Tongue (tissue), 3 donors: ENCODE measurements at places on chromosomes 2 and 18. TPM values are rescaled to one million over a fixed set of nuclear protein-coding genes. Genes with fewer than 3 reads are reported as not detected.

The LANCL1 gene
- total RNA-seq = 63.0 TPM

DNA sequence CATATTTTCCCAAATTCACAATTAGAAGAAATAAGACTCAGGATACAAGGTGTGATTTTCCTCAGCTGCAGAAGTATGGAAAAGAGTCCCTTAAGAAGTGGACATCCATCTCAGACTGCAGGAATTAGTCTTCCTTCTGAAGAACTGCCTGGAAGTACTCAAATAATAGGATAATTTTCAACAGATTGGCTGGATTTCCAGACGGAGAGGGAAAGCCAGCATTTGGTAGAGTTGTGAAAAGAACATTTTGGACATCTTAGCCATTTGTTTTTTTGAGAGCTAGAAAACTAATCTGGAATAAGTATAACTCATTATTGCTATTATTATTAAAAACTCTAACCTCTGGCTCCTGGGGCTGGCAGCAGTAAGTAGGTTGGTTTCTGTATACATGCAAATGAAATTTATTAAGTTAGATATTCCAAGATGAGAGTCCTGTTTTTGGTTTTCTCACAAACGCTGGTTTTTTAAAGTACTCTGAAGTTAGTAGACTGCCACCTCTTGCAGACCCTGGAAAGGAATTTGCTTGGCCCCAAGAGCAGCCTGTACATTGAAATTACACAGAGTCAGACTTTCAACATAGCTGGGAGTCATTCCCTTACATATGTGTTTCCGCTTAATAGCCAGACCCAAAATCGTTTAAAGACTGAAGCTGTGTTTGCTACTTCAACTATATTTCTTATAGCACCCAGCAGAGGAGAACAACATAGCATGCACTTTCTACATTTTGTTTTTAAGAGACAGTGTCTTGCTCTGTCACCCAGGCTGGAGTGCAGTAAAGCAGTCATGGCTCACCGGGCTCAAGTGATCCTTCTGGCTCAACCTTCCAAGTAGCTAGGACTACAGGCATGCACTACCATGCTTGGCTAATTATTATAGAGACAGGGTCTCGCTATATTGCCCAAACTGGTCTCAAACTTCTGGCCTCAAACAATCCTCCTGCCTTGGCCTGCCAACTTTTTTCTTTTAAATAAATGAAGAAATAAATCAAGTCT is 142.4 kb downstream of the THADA start:
- DNase-seq = peak; percentile 68

DNA sequence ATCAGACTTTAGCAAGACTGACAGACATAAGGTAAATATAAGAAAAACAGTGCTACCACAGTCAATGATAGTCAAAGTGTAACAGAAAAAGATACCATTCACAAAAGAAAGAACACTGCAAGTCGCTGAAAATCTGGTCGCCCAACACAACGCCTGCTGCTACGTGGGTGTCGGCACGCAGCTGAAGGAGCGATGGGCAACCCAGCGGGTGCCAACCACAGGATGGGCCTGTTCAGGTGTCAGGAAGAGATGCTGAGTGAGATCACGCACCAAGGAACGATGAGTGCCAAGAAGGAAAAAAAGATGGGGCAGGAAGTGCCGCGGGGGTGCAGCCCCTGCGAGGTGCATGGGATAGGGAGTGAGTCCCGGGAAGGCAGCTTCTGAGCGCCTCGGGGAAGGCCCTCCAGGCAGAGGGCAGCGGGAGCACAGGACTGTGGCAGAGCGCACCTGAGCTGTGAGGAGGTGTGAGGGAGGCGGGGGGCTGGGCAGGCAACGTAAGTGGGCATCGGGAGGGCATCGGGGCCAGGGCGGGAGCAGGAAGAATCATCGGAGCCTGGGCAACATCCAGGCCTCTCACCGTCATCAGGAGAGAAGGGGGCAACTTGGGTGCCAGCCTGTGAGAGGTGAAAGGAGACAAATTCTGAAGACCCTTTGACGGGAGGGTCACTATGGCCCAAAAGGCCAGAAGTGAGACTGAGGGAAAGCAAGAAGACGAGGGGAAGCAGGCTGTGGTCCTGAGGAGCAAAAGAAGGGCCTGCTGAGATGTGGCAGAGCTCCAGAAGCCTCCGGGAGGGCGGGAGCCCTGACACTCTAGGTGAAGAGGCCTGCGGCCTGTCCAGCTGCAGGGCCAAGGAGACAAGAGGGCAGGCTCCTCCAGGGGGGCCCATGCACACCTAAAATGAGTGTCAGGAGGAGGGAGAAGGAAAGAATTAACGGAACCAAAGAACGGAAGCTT is 14.8 kb upstream of the MTERF4 start:
- no peak for DNase-seq

- peak; percentile 78 for DNase-seq
Measured at GRCh38 chr2:241859436-241860183, 916 bp upstream of the PDCD1 start.

- DNase-seq = peak; percentile 55
Measured at GRCh38 chr2:204608237-204608939, 63.1 kb downstream of the PARD3B start.

DNA sequence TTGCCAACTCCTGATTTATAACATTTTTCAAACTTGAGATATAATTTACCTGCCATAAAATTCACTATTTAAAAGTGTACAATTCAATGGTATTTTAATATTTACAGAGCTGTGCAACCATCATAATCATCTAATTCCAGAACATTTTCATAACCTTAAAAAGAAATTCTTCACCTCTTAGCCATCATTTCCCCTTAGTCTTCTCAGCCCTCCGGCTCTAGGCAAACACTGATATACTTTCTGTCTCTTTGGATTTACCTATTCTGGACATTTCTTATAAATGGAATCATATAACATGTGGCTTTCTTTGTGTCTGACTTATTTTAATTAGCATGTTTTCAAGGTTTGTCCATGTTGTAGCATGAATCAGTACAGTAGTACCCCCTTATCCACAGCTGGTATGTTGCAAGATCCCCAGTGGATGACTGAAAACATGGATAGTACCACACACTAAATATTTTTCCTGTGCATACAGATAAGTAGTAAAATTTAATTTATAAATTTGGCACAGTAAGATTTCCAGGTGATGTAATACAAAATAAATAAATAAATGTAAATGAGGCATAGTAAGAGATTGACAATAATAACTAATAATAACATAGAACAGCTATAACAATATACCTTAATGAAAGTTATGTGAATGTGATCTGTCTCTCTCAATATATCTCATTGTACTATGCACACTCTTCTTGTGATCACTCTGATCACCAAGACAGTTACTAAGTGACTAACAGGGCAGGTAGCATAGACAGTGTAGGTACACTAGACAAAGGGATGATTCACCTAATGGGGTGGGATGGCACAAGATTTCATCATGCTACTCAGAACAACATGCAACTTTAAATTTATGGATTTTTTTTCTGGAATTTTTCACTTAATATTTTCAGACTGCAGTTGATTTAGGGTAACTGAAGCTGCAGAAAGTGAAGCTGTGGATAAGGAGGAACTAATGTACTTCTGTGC is 73.1 kb downstream of the RAB3GAP1 start:
- no peak for DNase-seq

GRCh38 chr18:5975111-5976002 is 80.0 kb upstream of the TMEM200C start:
- DNase-seq = no peak

DNA sequence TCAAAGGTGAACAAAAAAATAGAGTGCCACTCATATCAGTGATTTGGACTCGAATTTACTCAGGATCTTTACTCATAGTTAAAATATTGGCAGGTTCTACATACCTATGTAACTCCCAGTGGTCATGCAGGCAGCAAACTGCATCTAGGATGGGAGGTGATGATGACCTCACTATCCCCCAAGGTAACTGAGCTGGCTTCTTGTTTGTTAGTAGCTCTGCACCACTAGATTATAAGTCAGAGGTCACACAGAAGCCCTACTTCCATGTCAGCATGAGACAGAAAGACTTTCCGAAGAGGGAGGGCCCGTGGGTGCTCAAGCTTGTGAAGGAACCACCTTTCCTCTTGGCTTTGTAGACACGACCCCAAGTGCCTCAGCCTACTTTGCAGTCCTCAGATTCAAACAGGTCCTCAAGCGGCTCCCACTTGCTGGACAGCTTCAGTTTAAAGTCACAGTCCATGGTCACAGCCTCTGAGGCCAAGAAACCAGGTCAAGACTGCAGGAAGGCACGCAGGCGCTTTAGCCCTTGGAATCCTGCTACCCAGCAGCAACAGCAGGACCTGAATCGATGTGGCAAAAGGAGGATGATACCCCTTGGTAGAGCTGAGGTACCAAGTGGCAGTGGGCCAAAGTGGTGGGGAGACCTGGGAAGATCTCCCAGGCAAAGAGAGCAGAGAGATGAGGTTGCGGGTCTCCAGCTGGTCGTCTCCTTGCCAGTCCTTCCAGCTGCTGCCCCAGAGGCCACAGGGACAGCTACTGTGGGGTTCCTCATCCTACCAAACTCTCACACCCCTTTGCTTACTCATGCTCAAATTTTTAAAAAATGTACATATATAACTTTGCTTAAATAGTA is 4.3 kb downstream of the NTSR2 start:
- DNase-seq = no peak

The ASIC4 gene
- 0.10 TPM for total RNA-seq

- DNase-seq = peak; percentile 49
Measured at GRCh38 chr2:235230821-235231601, 262.8 kb upstream of the AGAP1 start.

DNA sequence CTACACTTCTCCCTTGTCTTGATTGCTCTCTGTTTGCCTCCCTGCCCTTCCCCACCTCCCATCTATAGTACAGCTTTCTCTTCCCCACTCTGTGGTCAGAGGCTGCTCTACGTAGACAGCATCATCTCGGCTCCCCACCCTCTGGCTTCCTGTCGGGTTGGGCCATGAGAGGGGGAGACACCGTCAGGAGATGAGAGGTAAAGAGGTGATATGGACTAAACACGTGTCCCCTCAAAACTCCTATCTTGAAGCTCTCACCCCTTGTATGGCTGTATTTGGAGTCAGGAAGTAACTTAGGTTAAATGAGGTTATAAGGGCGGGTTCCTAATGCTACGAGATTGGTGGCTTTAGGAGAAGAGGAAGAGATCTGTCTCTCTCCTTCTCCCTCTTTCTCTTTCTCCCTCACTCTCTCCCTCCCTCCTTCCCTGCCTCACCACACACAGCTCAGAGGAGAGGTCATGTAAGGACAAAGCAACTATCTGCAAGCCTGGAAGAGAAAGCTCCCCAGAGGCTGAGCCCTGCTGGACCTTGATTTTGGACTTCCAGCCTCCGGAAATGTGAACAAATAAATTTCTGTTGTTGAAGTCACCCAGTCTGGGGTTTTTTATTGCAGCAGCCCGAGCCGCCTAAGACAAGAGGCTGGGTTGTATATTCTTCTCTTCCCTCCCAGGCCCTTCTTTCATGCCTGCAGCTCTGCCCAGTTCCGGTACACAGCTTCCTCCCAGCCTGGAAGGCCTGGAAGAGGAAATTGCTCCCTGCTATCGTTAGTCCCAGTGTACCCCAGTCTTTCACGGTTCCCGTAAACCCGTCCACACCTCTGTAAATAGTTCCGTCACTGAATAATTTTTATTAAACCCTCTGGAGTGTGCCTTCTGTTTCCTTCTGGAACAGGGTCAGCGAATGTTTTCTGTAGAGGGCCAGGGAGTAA is 138.0 kb downstream of the AKAIN1 start:
- no peak for DNase-seq

DNA sequence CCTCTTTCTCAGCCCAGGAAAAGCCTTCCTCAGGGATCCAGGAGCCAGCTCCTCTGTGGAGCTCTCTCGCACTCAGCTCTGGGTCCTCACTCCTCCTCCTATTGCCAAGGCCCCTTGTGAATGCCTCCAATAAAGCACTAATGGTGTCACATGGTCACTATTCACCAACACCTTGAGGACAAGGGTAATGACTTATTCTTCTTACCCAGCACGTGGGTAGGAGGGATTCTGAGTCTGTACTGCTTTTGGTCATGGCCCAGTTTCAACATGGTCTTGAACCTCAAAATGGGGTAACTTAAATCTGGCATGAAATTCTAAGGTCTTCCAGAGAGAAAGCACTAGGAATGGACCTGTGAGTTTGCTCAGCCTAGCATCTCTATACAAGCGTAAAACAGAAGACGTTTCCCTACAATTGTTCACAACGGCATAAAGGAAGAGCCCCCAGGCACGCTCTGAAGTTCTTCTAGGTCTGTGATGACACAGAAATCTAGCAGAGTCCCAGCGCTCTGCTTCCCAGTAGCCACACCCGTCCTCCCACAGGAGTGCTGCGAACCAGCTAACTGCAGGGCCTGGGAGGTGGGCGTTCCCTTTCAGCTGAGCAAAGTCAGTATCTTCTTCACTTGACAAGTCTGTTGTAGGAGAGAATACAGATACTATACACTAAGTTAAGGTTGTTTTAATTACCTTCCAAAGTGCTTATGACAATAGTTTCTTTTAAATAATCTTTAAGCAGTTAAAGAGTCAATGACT is 14.6 kb upstream of the KIDINS220 start:
- peak; percentile 33 for DNase-seq

DNA sequence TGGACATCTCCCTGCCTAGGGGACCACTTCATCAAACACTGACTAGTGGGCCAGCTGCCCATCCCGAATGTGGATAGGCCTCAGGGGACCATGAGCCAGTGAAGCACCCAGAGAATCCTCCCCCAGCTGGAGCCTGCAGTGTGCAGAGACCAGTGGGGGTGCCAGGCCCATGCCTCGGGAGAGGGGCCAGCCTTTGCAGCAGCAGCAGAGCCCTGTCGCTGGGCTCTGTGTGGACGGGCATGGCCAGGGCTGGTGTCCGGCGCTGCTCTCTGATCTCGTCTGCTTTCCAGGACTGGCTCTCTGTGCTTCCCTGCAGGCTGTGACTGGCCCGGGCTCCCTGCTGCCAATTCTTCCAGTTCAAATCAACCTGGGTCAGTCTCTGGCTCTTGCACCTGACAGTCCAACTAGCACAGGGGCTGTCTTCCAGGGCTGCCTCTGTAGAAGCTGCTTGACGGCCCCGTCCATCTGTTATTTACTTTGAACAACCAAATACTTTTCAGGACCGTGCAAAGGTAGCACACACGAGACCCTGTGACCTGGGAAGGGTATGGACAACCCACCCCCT is 11.4 kb downstream of the KCNIP3 start:
- DNase-seq = no peak

DNA sequence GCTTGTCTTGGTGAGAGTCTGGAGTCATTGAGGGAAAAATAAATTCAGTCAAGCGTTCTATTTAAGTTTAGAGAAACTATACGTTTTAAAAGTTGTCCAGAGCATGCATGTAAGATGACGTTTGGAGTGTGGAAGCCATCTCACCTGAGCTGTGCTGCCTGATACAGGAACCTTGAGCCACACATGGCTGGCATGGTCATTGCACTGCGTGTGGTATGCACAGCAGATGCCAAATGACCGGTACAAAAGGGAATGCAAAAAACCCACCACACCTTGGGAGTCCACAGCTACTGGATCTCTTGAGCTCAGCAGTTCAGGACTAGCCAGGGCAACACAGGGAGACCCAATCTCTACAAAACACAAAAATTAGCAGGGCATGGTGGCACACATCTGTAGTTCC is 4.3 kb downstream of the MZT2B start:
- DNase-seq = no peak
